ENCODE measurements at places on chromosomes 2 and 18.

GRCh38 chr18:57433934-57434535 is 1.1 kb upstream of the ONECUT2 start:
- DNase-seq: no peak

- no peak for DNase-seq
Measured at GRCh38 chr2:240790370-240791220, 29.4 kb downstream of the KIF1A start.

- DNase-seq: no peak
Measured at GRCh38 chr2:45003579-45004551, 5.4 kb downstream of the SIX2 start.

- no peak for DNase-seq
Measured at GRCh38 chr18:58321986-58322385, 278.0 kb downstream of the NEDD4L start.

- DNase-seq: no peak
Measured at GRCh38 chr18:65768120-65768778, 17.4 kb downstream of the CDH7 start.

- no peak for DNase-seq
Measured at GRCh38 chr2:224997802-224998201, 44.5 kb downstream of the DOCK10 start.

DNA sequence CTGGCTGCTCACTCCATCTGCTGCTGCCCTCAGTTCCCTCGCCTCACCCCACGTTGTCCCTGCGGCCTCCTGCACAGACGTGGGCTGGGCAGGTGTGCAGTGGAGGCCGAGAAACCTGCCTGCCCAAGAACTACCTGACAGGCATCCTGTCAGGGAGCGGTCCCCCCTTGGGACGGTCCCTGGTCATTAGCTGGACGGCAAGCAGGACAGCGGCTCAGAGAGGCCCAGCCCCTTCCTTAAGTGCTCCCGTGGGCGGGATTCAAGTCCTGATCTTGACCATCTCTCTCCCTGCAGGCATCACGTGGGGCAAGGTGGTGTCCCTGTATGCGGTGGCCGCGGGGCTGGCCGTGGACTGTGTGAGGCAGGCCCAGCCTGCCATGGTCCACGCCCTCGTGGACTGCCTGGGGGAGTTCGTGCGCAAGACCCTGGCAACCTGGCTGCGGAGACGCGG is 11.3 kb downstream of the BOK start:
- DNase-seq: no peak

DNA sequence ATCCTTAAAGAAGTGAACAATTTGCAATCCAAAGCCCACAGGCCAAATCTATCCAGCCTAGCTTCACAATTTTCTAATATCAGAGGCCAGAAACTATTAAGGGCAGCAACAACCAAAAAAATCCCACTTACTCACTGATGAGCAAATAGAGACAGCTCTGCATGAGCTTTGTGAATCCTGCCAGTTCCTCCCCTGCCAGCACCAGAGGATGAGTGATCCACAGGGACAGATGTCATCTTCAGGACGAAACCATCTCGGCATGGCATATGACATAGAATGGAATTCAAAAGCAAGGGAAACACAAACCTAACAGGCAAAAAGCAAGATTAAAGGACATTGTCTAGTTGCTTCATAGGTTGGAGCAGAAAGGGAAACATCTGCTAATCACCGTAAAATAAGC is 2.2 kb upstream of the DSC2 start:
- no peak for DNase-seq

DNA sequence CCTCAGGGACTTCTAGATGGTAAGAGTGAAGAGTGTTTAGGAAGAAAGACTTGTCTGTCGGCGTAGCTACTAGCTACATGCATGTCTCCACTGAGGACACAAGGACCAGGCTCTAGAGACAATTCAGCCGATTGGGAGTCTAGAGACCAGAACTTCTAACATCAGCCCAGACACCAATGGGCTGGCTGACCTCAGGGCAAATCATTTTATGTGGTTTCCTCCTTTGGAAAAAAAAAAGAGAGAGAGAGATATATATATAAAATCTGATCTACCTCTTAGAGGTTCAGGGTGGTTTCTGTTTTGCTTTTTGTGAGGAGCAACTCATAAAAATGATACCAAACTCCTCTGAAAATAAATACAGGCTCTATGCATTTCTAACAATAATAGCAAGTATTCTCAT is 212.8 kb downstream of the BCL2 start:
- DNase-seq: no peak

- peak; percentile 37 for DNase-seq
Measured at GRCh38 chr2:58762176-58762781, 521.2 kb upstream of the FANCL start.

DNA sequence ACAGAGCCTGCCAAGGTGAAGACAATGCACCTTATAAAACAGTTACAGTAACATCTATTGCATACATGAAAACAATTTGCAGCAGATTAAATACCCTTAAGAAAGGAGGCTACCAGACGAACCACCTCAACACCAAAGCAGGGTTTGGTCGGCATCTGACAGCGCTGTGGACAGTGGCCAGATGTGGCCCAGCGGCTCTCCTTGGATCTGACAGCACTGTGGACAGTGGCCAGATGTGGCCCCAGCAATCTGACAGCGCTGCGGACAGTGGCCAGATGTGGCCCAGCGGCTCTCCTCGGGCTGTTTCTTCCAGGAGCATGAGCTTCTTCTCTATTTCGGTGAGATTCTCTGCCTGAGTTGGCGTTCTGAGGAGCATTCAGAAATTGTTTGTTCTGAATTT is 211.6 kb downstream of the ANKRD30B start:
- no peak for DNase-seq

GRCh38 chr18:36602620-36603019 is 226.2 kb downstream of the TPGS2 start:
- DNase-seq: no peak

DNA sequence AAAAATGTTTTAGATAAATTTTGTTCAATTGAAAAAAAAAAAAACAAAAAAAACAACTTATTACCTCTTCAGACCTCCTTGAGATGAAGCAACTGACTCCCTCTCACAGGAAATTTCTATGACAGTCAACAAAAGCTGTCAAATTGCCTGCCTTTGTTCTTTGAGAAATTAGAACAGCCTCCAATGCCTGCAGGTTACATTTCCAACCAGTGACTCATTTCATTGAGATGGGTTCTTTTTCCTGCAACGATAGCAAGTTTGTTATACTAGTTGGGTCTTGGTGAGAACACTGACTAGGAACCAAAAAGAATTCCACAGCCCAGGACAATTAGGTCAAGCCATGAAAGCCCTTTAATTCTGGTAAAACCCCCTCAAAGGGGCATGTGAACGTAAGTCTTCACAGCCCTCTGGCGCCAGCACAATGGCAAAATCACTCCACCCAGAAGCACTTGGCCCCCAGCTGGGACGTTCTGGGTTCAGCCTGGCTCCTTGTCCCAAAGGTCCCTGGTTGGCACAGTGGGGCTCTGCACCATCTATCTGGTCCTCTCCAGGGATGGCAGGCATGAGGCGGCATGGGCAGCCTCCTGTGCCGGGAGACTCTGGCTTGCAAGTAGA is 87.0 kb downstream of the SPP2 start:
- no peak for DNase-seq

DNA sequence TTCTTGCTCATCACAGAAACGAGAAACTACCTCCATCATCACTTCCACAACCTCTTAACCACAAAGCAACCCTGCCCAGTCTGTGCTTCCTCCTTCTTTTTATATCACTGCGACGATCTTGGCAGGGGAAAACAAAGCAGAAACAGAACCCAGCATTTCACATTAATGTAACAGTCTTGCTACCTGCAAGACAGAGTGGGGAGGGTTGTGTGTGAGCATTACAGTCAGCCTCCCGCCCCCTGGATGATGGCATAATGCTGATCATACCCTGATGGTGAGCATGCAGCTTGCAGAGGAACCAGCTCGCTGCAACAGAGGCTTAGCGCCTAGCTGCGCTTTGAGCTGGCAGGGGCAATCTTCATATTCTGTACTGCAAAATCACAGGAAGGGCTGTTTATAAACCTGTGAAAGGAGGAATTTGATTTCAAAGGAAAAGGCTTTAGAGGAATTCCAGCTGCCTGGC is 376.1 kb downstream of the IRS1 start:
- DNase-seq: peak; percentile 28

DNA sequence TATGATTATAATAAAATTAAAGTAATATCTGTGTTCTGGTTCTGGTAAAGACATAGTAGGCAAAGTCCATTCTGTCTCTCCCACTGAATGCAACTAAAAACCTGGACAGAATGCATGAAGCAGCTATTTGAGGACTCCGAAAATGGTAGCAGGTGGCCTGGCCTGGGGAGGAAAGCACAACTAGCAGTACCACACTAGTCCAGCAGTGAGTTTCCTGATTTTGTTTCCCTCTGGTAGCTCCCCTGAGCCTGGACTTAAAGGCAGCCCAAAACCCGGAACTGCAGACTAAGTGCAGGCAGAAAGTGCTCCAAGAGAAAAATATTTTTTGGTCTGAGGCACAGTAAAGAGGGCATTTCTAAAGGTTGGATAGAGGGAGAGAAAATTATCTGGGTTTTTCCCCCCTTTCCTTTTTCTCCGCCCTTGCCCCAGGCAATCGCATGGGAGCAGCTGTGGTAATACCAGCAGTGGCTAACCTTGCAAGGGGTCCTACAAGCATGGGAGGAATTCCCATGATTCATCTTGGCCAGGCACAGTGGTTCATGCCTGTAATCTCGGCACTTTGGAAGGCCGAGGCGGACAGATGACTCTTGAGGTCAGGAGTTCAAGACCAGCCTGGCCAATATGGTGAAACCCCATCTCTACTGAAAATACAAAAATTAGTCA is 32.3 kb downstream of the ASXL2 start:
- no peak for DNase-seq

GRCh38 chr2:53964987-53965687 is 5.7 kb downstream of the PSME4 start:
- no peak for DNase-seq

DNA sequence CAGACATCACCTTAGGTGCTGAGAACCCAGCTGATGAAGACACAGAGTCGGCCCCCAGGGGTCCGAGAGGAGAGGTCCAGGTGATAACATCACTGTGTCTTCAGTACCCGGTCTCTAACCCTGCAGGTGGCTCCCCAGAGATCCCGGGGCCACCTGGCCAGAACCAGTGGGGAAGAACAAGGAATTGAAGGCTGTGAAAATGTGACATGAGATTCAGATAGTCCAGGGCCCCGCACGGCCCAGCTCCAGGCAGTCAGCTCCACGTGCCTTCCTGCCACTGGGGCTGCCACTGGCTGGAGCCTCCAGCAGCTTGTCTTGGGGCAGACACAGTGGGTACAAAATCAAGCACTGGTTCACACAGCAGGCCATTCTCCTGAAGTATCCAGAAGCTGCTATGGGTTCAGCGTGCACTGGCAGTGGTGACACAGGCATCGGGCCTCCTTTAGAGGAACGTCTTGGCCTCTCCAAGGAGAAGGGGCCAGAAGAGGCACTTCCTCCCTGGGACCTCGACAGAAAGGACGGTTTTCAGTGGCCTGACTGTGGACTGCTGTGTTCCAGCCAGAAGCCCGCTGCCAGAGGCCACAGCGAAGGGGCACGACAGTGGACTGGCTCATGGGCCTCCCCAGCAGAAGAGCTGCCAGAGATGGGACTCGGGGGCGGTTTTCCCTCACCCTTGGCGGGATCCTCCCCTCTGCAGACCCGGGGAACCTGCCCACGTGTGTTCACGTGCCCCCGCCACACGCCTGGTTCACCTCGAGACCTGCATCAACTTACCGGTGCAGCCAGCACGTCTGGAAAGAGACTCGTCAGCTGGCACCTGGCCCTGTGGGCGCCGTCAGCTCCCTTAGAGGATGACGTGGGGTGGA is 150.4 kb downstream of the HDAC4 start:
- no peak for DNase-seq
